Right lobe of liver (tissue), 6 donors: ENCODE measurements at places on chromosomes 1 and 21.

GRCh38 chr1:171740356-171740863 lies 1.5 kb downstream of the VAMP4 start:
- no peak for DNase-seq

- DNase-seq: no peak
Observed at GRCh38 chr1:170789063-170789462, 125.1 kb downstream of the PRRX1 start.

- DNase-seq: no peak
Observed at GRCh38 chr1:37922767-37923550, 23.9 kb downstream of the INPP5B start.

GRCh38 chr1:96059736-96060135 lies 661.8 kb upstream of the PTBP2 start:
- DNase-seq: no peak

- peak; percentile 92 for DNase-seq
Observed at GRCh38 chr1:111346089-111346885, 55.6 kb downstream of the CHIA start.

DNA sequence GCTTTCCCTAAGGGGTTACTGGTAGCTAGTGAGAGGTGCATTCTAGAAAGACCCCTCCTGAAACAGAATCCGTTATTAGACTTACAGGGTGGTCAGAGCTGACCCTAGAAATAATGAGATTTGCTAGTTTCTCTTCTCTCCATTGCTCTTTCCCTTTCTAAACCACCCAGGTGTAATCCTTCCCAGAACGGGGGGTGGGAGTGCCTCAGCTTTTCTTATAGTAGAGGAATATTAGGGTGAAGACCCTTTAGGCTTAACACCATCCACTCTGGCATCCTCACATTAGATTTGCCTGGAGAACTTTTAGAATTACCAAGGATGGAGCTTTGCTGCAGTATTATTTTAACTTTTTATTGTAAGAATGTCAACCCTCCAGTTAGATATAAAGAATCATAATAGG lies 49.4 kb downstream of the CAPN9 start:
- DNase-seq: no peak

DNA sequence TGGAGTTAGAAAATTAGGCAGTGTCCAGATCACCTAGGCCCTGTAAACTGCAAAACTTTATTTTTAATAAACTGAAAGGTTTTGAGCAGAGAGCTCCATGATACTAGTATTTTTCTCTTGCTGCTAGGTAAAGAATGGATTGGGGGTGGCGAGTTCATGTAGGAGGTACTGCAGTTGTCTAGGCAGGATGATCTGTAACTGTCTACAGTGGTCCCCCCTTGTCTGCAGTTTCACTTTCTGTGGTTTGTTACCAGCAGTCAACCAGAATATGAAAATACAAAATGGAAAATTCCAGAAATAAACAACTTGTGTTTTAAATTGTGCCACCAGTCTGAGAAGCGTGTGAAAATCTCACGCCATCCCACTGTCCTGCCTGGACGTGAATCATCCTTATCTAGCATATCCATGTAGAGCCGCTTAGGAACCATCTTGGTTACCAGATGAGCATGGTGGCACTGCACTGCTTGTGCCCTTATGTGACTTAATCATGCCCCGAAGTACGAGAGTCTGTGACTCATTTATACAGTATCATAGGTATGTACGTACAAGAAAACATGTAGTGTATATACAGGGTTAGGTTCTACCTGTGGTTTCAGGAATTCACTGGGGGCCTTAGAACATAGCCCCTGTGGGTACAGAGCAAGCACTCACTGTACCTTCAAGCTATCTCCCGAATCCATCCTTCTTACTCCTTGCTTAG lies 94.2 kb downstream of the AHCTF1 start:
- no peak for DNase-seq

DNA sequence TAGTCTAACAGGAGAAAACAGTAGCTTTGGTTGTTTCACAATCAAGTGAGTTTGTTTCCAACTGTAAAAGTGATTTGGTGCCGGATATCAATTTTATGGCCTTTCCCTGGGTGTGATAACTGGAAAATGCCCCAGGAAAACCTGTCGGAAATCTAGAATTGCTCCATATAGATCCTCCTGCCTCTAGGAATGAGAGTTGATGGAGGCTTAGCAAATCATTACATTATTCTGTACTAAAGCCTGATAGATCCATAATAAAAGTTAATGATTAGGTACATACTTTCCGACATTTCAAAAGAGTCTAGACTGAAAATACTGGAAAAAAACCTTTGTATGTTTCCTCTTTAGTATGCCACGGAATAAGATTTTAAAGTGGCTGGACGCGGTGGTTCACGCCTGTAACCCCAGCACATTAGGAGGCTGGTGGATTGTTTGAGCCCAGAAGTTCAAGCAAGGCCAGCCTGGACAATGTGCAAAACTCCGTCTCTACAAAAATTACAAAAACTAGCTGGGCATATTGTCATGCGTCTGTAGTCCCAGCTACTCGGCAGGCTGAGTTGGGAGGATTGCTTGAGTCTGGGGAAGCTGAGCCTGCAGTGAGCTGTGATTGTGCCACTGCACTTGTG lies 70.0 kb upstream of the SLC45A1 start:
- no peak for DNase-seq

DNA sequence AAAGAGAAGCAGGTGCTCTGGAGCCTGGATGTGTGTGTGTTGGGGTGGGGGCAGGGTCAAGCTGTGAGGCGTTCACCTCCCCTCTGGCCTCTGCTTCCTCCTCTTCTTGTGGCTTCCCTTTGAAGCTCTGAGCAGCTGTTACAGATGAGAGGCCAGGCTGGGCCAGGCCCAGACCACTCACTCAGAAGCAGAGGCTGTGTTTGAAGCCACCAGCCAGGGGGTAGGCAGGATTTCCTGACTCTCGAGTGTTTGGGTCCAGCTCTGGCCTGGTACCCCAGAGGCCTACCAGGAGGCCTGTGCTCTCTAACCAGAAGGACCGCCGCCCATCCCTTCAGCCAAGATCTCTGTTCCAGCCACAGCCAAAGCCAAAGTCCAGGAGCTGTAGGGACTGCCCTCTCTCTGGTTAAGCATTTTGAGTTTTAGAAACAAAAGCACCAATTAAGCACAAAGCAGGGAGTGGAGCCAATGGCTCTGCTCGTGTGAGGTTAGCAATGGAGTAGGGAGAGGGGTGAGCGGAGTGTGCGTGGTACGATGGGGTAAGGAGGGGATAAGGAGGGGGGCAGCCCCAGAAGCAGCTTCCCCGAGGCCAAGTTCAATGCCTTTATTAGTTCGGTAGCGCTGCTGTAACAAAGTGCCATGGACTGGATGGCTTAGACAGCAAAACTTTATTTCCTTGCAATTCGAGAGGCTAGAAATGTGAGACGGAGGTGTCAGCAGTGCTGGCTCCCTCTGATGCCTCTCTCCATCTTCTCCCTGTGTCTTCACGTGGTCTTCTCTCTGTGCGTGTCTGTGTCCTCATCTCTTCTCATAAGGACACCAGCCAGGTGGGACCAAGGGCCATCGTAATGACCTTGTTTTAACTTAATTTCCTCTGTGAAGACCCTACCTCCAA lies 20.5 kb downstream of the RCSD1 start:
- no peak for DNase-seq

- peak; percentile 75 for DNase-seq
Observed at GRCh38 chr1:31099293-31100032, 33.9 kb upstream of the PUM1 start.

DNA sequence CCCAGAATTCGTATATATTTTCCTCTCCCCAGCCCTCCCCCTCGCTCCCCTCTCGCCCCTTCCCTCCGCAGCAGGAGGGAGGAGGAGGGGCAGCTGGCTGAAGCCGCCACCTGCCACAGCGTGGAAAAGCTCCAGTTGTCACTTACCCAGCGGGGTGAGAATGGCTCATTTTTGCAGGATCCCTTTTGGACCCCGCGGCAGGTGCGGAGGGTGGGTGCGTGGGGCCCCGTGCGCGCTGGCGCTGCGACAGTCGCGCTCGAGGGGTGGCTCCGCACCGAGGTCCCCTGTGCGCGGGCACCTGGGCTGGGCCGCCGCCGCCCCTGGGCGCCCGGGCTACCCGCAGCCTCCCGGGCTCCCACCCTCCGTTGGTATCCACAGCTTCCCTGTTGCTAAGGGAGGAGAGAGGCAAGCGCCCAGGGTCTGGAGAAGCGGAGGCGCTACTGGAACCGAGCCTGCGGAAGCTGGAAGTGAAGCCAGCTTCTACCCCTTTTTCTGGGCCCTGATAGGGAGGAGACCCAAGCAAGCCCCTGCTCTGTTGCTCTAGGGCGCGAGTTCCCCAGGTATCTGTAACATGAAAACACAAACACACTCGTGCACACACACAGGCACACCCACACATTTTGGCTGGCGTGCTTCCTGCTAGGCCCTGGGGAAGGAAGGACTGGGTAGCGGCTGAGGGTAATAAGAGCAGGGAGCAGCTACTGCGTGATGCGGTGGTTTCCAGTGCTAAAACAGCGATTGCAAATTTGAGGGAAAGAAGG lies at the start of gene ERICH3:
Gene ERICH3, minus strand, starts transcription at position 442 of the 761 bp plus-strand sequence. Its CDS starts 273 bp downstream, at position 169.
- peak; percentile 22 for DNase-seq

- no peak for DNase-seq
Observed at GRCh38 chr1:48610628-48611542, 138.9 kb upstream of the SPATA6 start.

DNA sequence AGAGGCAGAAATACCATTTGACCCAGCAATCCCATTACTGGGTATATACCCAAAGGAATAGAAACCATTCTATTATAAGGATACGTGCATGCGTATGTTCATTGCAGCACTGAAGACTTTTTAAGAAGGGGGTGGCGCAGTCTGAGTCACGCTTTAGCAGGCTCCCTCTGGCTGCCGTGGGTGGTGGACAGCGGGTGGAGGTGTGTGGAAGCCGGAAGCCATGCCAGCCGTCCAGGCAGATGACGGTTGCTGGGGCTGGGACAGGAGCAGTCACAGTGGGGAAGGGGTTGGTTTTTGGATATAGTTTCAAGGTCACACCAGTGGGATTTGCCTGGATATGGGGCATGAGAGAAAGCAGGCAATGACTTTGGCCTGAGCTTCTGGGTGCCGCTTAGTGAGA lies 270.5 kb downstream of the GRIK3 start:
- peak; percentile 31 for DNase-seq

- no peak for DNase-seq
Observed at GRCh38 chr1:47727051-47727696, 270.0 kb downstream of the TRABD2B start.

GRCh38 chr1:185627171-185627570 lies 107.0 kb upstream of the HMCN1 start:
- DNase-seq: no peak

GRCh38 chr1:17134034-17134433 lies 14.8 kb upstream of the PADI2 start:
- no peak for DNase-seq

- peak; percentile 75 for DNase-seq
Observed at GRCh38 chr21:38140207-38140903, 116.4 kb upstream of the KCNJ15 start.

DNA sequence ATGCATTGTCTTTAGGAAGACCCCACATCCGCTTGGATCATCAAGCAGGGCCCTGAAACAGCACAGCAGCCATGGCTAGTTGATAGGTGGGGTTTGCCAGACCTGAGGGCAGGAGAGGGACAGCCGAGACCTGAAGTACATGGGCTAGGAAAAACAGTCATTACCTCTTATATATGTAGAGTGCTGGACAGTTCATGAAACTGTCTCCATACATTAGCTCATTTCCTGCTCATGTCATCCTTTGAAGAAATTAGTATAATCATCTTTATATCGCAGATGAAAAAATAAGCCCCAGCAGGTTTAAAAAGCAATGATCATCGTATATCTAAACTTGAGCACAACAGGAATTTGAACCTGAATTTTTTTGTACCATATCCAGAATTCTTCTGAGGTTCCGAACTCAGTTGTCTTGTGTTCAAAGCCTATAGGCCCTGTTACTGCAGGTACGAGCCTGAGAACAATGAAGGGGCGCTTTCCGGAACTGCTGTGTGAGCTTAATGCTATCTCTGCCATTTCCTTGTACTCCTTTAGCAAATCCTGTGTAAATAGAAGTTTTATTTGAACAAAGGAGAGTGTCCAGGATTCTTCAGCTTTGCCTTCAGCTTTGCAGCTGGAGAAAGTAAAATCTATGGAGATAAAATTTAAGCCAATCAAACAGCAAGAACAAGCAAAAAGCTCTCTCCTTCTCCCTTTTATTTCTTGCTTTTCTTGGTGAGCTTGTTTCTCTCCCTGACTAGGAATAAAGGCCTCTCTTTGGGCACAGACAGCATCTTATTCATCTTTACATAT lies 32.4 kb upstream of the DUSP10 start:
- no peak for DNase-seq

DNA sequence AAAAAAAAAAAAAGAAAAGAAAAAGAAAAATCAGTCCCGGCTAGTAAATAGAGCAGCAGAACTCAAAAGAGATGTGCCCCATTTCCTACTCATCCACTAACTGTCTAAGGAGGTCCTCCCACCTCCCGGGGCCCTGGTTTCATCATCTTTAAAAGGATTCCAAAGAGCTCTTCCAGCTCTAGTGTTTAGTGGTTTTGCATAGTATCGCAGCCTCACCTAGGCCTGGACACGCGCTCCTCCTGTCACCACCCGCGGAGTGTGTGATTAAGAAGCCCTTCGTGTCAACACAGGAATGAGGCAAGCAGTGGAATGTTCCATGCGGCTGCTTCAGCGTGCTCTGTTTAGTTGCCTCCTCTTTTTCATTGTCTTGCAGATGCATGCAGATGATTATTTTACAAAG lies 49.0 kb downstream of the LBR start:
- DNase-seq: no peak

- DNase-seq: no peak
Observed at GRCh38 chr1:84687714-84688462, 2.4 kb downstream of the SSX2IP start.

DNA sequence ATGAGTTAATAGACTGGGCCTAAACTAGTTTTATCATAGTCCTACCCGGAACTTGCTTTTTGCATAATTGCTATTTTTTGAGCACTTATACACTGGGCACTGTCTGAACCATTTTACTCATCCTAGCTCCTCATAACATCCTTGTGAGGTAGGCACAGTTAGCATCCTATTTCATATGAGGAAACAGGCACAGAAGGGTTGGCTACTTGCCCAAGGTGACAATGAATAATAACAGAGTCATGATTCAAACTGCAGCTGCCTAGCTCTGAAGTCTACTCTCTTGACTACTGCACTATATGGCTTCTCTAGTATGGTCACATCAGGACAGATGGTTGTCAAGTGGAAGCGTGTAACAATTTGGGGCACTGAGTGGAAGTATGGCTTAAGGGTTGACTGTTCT lies 18.2 kb upstream of the RC3H1 start:
- DNase-seq: no peak

DNA sequence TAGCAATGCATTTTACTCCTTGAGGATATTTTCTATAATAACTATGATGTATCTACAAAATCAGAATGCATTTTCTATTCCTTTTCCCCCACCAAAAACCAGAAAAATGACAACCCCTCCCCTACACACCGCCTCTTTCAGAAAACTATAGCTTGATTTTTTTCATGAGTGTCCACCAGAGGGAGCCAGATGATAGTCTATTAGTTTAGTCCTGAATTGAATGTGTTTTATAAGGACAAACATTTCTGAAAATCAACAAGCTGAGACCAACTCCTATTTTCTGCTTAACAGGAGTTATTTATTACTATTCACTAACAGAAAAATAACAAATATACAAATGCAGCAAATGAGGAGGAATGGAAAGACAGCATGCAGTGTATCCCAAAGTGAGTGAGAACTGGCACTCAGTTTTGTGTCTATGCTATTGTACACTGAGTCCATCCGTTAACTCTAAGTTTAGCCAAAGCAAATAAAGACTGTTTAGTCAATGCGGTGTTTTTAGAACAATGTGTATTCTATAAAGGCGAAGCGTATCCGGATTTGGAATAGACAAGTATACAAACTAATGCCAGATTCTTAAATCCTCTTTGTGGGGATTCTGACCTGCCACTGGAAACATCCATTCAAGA lies 182.6 kb downstream of the VAV3 start:
- DNase-seq: no peak

- peak; percentile 21 for DNase-seq
Observed at GRCh38 chr1:36520056-36520455, 37.3 kb upstream of the CSF3R start.
